Activated CD8-positive, alpha-beta T cell treated with anti-CD3 and anti-CD28 coated beads, Interleukin-2, amount 10 ng/mL, durations not matched to agents 7 days and 5 days (primary cell): ENCODE measurements at places on chromosomes 16 and 17. TPM values are rescaled to one million over a fixed set of nuclear protein-coding genes. Genes with fewer than 3 reads are reported as not detected.

Gene TBC1D3E
- total RNA-seq, result not detected

Gene NPB
- 0.18 TPM for total RNA-seq

Gene GNG13
- total RNA-seq, result not detected

Gene KLHL10
- total RNA-seq, result not detected

Gene IGSF6
- total RNA-seq, result 0.34 TPM

Gene ACAP1
- 573 TPM for total RNA-seq

DNA sequence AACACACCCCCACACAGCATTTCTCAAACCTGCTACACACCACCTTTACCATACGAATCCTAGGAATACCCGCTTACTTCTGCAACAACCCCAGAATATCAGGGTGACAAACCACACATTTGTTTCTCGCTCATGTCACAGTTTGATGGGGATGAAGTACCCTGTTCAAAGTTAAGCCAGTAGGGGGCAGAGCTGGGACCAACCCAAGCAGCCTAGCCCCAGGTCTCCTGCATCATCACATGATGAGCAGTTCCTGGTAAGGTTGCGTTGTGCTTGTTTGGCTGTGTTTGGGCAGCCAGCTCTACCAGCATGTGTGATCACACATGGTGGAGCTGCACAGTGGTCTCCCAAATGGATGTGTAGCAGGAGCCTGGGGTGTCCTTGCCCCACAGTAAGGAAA, 103.6 kb upstream of the C16orf82 start:
- H3K36me3 ChIP-seq, result no peaks in the 10 kb centered on the region
- DNase-seq, result peak; percentile 22
- peaks cover 5% of the 10 kb centered on the region for H3K4me1 ChIP-seq
- no peak overlapping the region for H3K27ac ChIP-seq
- no peak overlapping the region for H3K4me3 ChIP-seq

- DNase-seq, result no peak
- H3K4me3 ChIP-seq, result no peak overlapping the region
- H3K27me3 ChIP-seq, result peaks cover 49% of the 10 kb centered on the region
- H3K4me1 ChIP-seq, result peaks cover 7% of the 10 kb centered on the region
- H3K27ac ChIP-seq, result no peak overlapping the region
- H3K36me3 ChIP-seq, result no peaks in the 10 kb centered on the region
Observed at GRCh38 chr16:86595983-86596605, 17.7 kb downstream of the FOXL1 start.

DNA sequence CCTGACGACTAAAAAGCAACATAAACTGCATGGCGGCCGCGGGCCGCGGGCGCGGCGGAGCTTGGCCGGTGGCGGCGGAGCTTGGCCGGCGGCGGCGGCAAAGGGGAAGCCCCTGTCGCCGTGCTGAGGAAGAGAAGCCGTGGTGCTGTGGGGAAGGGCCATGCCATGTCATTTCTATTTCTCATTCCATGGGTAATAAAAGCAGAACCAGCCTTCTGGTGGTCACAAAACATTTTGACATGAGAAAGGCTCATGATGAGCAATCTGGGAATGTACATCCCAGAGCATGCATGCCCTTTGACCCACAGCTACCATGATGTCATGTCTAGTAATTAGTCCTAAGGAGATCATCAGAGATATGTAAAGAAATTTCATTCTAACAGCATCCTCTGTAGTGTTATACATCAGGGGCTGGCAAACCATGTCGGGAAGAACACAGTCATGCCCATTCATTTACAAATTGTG, 23.9 kb upstream of the HEATR6 start:
- H3K36me3 ChIP-seq, result no peaks in the 10 kb centered on the region
- H3K4me3 ChIP-seq, result peak overlapping the region; percentile 60
- H3K4me1 ChIP-seq, result peaks cover 17% of the 10 kb centered on the region
- DNase-seq, result peak; percentile 26

- no peak overlapping the region for H3K4me3 ChIP-seq
- peak overlapping the region; percentile 83 for H3K27ac ChIP-seq
- DNase-seq, result no peak
- peaks cover 25% of the 10 kb centered on the region for H3K4me1 ChIP-seq
Observed at GRCh38 chr17:16026895-16027294, 27.3 kb downstream of the TTC19 start.

DNA sequence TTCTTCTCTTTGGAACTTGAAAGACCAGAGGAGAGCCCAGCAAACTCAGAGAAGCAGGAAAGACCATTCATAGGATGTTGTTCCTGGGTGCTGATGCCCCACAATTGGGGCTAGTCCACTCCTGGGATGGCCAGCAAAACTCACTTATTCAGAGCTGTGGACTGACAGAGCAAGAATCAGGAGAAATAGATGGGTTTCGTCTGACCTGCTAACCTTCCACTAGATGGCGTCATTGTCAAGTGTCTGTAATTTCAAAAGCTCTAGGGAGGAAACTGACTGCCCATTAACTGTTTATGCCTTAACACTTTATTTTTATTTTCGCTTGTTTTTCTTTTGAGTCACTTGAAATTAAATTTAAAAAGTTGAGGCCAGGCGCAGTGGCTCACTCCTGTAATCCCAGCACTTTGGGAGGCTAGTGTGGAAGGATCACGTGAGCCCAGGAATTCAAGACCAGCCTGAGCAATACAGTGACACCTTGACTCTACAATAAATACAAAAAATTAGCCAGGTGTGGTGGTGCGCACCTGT, 28.7 kb upstream of the MILR1 start:
- H3K4me3 ChIP-seq, result no peak overlapping the region
- H3K27ac ChIP-seq, result no peak overlapping the region
- peaks cover 13% of the 10 kb centered on the region for H3K4me1 ChIP-seq
- H3K27me3 ChIP-seq, result peaks cover 2% of the 10 kb centered on the region
- H3K36me3 ChIP-seq, result no peaks in the 10 kb centered on the region

DNA sequence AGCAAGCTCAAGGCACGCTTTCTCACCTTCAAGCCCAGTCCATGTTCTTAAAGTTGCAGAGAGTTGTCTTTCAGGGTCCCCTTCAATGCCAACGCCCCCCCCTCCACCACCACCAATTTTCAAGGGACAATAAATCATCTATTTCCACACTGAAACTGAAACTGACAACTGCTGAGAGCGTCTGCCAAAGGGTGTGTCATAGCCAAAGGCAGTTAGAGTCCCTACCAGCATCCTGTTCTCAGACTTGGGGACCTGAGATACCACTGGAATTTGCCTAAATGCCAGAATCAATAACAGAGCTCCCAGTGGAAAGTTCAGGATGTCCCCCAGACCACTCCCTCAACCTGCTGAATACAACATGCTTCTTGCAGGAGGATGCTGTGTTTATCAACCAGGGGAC, 133.2 kb upstream of the SOX9 start:
- no peak for DNase-seq
- no peaks in the 10 kb centered on the region for H3K4me1 ChIP-seq
- H3K36me3 ChIP-seq, result no peaks in the 10 kb centered on the region
- no peak overlapping the region for H3K4me3 ChIP-seq
- no peaks in the 10 kb centered on the region for H3K27me3 ChIP-seq
- no peak overlapping the region for H3K27ac ChIP-seq

DNA sequence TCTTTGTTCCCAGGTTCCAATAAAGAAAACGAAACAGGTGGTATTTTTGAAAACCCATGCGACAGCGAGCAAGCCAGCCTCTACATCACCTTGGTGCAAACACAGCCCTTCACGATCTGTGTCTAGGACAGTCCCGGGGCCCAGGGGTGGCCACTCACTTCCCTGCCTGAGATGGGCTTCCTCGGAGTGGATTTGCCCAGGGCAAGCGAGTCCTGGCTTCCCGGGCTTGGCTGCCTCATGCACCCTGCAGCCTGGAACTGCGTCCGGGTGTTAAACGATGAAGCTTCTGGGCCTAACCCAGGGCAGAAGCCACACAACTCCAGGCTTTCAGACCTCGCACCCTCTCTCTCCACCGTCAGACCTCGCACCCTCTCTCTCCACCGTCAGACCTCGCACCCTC, 66.0 kb downstream of the RPH3AL start:
- no peak overlapping the region for H3K27ac ChIP-seq
- no peak for DNase-seq
- no peaks in the 10 kb centered on the region for H3K36me3 ChIP-seq
- H3K27me3 ChIP-seq, result no peaks in the 10 kb centered on the region
- H3K4me1 ChIP-seq, result no peaks in the 10 kb centered on the region
- no peak overlapping the region for H3K4me3 ChIP-seq

GRCh38 chr17:42284024-42284369, 4.3 kb upstream of the STAT5A start:
- DNase-seq, result no peak
- peaks cover 5% of the 10 kb centered on the region for H3K36me3 ChIP-seq
- H3K27me3 ChIP-seq, result no peaks in the 10 kb centered on the region
- no peak overlapping the region for H3K27ac ChIP-seq
- no peak overlapping the region for H3K4me3 ChIP-seq
- peaks cover 28% of the 10 kb centered on the region for H3K4me1 ChIP-seq

GRCh38 chr17:35147375-35147905, at the start of gene UNC45B:
TSS of gene UNC45B (plus strand) at chr17:35147817. CDS start at chr17:35148264, 447 bp downstream.
- no peak for DNase-seq
- H3K36me3 ChIP-seq, result no peaks in the 10 kb centered on the region
- H3K27me3 ChIP-seq, result no peaks in the 10 kb centered on the region

- no peak for DNase-seq
- H3K27ac ChIP-seq, result no peak overlapping the region
- H3K4me3 ChIP-seq, result no peak overlapping the region
- H3K4me1 ChIP-seq, result peaks cover 4% of the 10 kb centered on the region
- H3K27me3 ChIP-seq, result peaks cover 6% of the 10 kb centered on the region
- H3K36me3 ChIP-seq, result no peaks in the 10 kb centered on the region
Observed at GRCh38 chr17:66904760-66905624, 59.5 kb upstream of the CACNG4 start.

GRCh38 chr17:45413498-45413923, 19.2 kb downstream of the ARHGAP27 start:
- H3K27ac ChIP-seq, result no peak overlapping the region
- H3K4me3 ChIP-seq, result no peak overlapping the region
- peaks cover 22% of the 10 kb centered on the region for H3K36me3 ChIP-seq

DNA sequence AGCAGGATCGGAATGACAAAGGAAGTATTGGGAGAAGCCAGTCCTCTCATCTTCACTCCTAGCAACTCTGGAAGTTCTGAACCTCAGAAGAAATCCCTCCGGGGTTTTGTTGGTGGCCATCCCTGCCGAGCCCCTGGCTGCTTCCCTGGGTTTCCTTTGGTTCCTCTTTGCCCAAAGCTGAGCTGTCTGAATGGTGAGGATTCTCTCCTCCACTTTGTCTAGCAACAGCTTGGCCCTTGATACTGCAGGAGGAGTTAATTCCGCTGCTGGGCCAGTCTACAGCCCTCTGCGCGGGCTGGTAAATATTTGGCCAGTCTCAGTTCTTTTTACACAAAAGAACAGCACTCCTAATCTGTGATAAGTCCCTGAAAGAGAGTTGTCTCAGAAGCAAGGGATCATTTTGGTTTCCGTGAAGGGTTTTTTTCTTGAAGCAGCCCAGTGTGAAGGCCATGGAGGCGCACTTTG, 170.9 kb downstream of the RAB11FIP4 start:
- H3K27me3 ChIP-seq, result peaks cover 18% of the 10 kb centered on the region
- no peak overlapping the region for H3K4me3 ChIP-seq
- DNase-seq, result no peak
- no peaks in the 10 kb centered on the region for H3K36me3 ChIP-seq
- no peak overlapping the region for H3K27ac ChIP-seq

DNA sequence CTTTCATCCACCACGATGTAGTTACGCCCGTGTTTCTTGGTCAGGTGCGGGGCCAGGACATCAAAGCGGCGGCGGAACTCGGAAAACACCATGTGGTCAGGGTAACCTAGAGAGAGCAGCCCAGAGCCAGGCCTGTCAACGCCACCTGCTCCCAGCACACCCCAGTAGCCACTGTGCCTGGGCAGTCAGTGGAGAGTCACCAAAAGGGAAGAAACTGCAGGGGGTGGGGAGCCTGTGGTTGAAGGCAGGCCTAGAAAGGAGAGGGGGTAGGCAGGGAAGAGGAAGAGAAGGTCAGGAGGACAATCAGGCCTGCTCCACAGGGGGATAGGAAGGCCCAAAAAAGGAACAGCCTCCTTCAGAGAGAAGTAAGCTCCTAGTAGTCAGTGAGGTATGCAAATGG, 64.1 kb downstream of the PIPOX start:
- no peaks in the 10 kb centered on the region for H3K27me3 ChIP-seq
- DNase-seq, result no peak
- peak overlapping the region; percentile 53 for H3K27ac ChIP-seq
- no peak overlapping the region for H3K4me3 ChIP-seq
- peaks cover 18% of the 10 kb centered on the region for H3K36me3 ChIP-seq

GRCh38 chr16:933581-933980, 37.2 kb downstream of the LMF1 start:
- no peaks in the 10 kb centered on the region for H3K4me1 ChIP-seq
- no peak for DNase-seq
- H3K36me3 ChIP-seq, result no peaks in the 10 kb centered on the region
- no peaks in the 10 kb centered on the region for H3K27me3 ChIP-seq
- no peak overlapping the region for H3K27ac ChIP-seq

- peaks cover 90% of the 10 kb centered on the region for H3K36me3 ChIP-seq
- DNase-seq, result no peak
- H3K27me3 ChIP-seq, result no peaks in the 10 kb centered on the region
Observed at GRCh38 chr17:38885044-38885727, 15.3 kb downstream of the LASP1 start.

- H3K27me3 ChIP-seq, result peaks cover 2% of the 10 kb centered on the region
- no peak overlapping the region for H3K4me3 ChIP-seq
- H3K27ac ChIP-seq, result peak overlapping the region; percentile 48
- DNase-seq, result no peak
- H3K36me3 ChIP-seq, result peaks cover 2% of the 10 kb centered on the region
- peaks cover 39% of the 10 kb centered on the region for H3K4me1 ChIP-seq
Observed at GRCh38 chr17:3887804-3888203, 5.0 kb downstream of the CAMKK1 start.

DNA sequence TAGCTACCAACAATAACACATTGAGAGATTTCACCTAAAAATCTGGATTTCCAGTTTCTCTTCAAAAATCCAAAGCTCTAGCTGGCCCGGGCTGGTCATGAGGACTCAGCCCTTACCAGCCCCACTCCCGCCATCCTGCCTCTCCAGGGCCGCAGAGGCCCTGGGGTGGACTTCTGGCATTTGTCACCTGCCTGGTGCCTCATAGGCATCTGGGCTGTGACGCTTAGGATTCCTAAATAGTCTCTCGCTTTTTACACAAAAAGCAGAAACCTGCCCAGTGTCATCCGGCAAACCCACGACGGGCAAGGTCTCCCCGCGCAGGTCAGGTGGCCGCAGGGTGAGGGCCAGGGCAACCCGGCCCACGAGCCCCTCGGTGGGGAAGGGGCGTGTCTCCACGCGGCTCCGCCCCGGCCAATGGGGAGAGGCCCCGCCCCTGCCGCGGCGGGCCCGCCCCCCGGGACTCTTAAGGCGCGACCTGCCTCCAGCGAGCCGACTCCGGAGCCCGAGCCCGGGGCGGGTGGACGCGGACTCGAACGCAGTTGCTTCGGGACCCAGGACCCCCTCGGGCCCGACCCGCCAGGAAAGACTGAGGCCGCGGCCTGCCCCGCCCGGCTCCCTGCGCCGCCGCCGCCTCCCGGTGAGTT, at the start of gene VASN:
Gene VASN, plus strand, starts transcription at position 492 of the 644 bp plus-strand sequence. CDS start 9,030 bp downstream, outside the sequence.
- H3K27ac ChIP-seq, result no peak within 1 kb of the TSS
- peaks cover 2% of the 10 kb centered on the region for H3K4me1 ChIP-seq
- no peaks in the 10 kb centered on the region for H3K27me3 ChIP-seq

- H3K27me3 ChIP-seq, result no peaks in the 10 kb centered on the region
- H3K36me3 ChIP-seq, result no peaks in the 10 kb centered on the region
- no peak overlapping the region for H3K27ac ChIP-seq
- peaks cover 16% of the 10 kb centered on the region for H3K4me1 ChIP-seq
Observed at GRCh38 chr17:60864708-60865005, 187.0 kb downstream of the BCAS3 start.
